ENCODE measurements at places on chromosomes 7 and 10.
A peak's percentile ranks its signal among the peaks of the same experiment; 100 is the strongest.

DNA sequence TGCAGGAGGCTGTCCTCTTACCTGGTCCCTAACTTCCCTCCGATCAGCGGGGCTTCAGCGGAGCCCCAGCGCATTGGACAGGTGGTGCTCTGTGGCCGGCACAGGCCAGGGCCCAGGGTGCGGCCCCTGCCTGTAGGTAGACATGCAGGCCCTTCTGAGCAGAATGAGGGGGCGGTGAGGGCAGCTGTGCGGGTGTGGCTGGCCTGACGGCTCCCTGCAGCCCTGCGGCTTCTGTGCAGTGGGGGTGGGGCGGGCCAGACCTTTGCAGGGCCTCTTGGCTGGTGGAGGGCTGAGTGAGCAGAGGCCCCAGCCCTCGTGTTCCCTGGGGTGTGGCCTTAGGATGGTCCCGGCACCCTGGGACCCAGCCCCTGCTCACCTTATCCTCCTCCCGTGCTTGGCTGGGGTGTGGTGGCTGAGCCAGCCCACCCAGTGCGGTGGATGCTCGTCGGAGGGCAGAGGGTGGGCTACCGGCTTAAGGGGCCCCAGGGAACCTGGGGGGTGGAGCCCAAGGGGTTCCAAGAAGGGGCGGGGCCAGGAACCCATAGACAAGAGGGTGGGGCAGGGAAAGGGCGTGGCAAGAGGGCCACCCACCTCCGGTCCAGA lies 175.2 kb upstream of the TNRC18 start:
- DNase-seq, result peak; percentile 82

DNA sequence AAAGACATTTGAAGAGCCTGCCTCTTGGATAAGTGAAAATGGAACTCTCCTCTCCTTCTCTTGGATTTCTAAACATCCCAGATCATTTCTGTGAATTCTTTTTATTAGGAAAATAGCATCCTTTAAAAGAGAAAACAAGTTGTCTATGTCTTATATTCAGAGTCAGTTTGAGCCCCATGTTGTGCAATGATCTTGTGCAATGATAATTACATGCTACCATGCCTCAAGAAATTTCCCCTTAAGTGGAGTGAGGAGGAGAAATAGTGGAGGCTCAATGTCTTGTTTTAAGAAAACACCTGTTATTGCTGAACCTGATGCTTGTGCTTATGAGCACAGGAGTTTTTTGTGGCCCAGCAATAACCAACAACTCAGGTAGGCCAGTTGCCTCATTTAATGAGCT lies 103.6 kb downstream of the NPSR1 start:
- no peak for DNase-seq

DNA sequence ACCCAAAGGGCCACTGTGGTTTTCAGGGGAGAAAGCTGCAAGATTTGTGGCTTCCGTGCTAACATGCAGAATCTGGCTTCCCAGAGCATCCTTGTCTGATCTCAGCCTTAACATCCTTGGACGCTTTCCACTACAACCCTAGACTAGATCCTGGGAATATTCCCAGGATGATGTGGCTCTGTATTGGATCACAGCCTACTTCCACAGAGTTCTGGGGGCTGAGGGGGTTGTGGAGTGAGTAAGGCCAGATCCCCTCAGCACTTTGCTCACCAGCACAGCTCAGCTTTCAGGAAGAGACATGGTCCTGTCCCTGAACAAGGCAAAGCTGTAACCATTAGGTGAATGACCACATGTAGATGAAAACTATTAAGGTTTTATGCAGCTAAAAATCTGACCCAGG lies 241.3 kb upstream of the MYO3A start:
- no peak for DNase-seq

DNA sequence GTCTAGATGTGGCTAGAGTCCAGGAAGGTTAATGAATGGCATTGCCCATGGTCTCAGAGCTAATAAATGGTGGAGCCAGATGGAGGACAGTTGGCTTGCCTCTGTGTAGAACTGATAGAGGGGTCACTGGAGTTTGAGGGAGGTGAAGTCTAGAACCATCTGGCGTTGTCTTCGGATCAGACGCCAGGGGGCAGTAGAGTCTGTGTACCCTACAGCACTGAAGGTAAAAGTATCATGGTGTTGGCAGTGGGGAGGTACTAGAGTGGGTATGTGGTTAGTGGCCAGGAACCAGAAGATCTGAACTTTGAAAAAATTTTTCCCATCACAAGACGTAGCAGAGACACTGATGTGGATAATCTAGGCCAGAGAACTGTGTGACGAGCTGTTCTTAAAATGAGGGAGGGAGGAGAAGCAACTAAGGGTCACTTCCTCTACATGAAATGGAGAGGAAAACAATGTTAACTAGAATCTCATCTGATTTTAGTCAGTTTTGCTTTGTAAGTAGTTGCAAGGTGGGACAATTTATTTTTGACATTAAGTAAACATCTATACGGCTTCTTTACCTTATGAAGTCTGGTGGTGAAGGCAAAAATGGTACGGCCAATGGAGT lies 227.9 kb upstream of the PRSS58 start:
- DNase-seq, result no peak

DNA sequence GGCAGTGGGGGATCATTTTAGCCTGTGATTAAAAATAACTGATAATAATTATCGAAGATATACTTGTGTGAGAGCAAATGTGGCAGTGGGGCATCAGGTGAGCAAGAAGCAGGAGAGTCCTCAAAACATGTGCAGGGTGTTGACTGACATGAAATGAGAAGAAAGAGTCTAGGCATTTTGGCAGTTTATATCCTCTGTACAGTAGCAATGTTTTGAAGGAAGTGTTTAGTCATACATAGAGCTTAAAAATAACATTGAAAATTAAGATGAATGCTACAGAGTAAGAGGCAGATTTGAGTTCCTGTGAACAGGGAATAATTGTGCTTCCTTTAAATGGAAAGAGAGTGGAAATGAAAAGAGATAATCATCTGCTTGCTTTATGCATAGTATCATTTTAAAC lies 47.4 kb downstream of the VPS50 start:
- no peak for DNase-seq

DNA sequence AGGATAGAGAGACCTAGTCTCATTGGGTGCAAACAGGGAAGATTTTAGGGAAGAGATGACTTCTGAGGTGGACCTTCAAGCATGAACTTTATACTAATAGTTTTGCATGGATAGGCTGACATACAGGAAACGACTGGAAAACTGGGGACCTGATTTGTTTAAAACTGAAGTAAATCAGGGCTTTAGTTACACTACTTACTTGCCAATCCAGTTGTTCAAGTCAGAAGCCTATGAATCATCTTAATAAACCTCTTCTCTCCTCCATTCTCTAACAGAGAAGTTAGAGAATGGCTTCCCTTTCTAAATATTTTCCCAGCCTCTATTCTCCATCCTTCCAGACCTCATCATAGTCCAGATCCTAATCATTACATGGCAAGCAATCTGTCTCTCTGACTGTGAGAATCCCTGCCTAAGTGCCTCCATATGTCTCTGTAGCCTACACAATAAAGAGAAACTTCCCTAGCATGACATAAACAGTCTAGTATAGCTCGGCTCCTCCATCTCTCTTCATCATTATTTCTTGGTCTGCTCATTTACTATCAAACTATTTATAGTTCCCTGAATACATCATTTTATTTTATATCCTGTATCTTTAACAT lies 55.8 kb downstream of the PRKG1 start:
- no peak for DNase-seq

- peak; percentile 59 for DNase-seq
Measured at GRCh38 chr10:69389827-69390490, 26.8 kb downstream of the TACR2 start.

GRCh38 chr10:124568339-124568738 lies 106.7 kb downstream of the LHPP start:
- DNase-seq, result peak; percentile 12

All from glutamatergic neuron (in vitro differentiated cells).